ENCODE measurements at places on chromosomes 11 and 22.

- peaks cover 41% of the 10 kb centered on the region for H3K27me3 ChIP-seq
- H3K36me3 ChIP-seq = no peaks in the 10 kb centered on the region
- peaks cover 8% of the 10 kb centered on the region for H3K4me1 ChIP-seq
These were observed 1.2 kb downstream of the USH1C start for GRCh38 chr11:17543041-17543440.

DNA sequence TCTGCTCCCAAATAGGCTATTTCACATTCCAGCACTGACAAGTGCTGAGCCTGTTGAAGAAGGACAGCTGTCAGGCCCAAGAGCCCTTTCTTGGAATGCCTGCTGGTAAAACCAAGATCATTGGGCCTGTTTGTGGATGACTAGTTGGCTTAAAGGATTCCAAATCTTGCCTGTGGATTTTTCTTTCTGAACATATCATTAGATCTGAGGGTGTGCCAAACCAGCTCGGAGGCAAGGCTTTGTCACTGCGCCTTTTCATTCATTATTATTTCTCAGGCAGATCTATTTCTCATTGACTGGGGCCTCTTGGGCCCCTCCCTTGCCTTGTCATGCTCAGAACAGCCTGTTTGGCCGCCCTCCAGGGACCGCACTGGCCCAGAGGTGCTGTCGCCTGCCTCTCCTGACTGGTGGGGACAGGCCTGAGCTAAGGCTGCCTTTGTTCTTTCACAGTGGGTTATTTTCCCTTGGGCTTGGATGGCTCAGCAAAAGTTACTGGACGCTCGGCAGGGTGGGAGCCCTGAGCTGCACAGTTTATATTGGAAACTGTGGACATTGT, 222.7 kb upstream of the SESN3 start:
- no peaks in the 10 kb centered on the region for H3K27me3 ChIP-seq
- peaks cover 3% of the 10 kb centered on the region for H3K4me1 ChIP-seq
- H3K4me3 ChIP-seq = no peak overlapping the region
- H3K27ac ChIP-seq = no peak overlapping the region
- H3K36me3 ChIP-seq = no peaks in the 10 kb centered on the region

GRCh38 chr11:111941963-111942362, 4.8 kb downstream of the DIXDC1 start:
- H3K4me1 ChIP-seq = peaks cover 16% of the 10 kb centered on the region
- peaks cover 2% of the 10 kb centered on the region for H3K27me3 ChIP-seq
- H3K27ac ChIP-seq = no peak overlapping the region
- H3K36me3 ChIP-seq = no peaks in the 10 kb centered on the region
- no peak for DNase-seq
- H3K4me3 ChIP-seq = no peak overlapping the region

- no peaks in the 10 kb centered on the region for H3K4me1 ChIP-seq
- no peak for DNase-seq
- no peaks in the 10 kb centered on the region for H3K36me3 ChIP-seq
- no peak overlapping the region for H3K4me3 ChIP-seq
- no peak overlapping the region for H3K27ac ChIP-seq
These were observed 407.0 kb upstream of the B3GAT1 start for GRCh38 chr11:134819041-134819440.

DNA sequence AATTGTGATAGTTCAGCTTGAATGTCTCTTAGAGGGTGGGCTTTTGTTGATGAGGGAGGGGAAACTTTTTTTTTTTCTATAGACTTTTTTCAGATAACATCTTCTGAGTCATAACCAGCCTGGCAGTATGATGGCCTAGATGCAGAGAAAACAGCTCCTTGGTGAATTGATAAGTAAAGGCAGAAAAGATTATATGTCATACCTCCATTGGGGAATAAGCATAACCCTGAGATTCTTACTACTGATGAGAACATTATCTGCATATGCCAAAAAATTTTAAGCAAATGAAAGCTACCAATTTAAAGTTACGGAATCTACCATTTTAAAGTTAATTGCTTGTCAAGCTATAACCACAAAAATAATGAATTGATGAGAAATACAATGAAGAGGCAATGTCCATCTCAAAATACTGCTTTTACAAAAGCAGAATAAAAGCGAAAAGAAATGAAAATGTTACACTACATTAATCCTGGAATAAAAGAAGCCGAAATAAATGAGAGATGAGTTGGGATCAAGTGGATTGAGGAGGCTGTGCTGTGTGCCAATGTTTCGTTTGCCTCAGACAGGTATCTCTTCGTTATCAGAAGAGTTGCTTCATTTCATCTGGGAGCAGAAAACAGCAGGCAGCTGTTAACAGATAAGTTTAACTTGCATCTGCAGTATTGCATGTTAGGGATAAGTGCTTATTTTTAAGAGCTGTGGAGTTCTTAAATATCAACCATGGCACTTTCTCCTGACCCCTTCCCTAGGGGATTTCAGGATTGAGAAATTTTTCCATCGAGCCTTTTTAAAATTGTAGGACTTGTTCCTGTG, 3.9 kb downstream of the MALAT1 start:
- no peak overlapping the region for H3K4me3 ChIP-seq
- H3K27ac ChIP-seq = no peak overlapping the region
- H3K36me3 ChIP-seq = peaks cover 33% of the 10 kb centered on the region
